Nephron progenitor cell (in vitro differentiated cells): ENCODE measurements at places on chromosomes 12 and 14.

GRCh38 chr12:4530160-4530559, 8.5 kb upstream of the RAD51AP1 start:
- H3K27ac ChIP-seq, result no peak overlapping the region
- H3K27me3 ChIP-seq, result no peaks in the 10 kb centered on the region
- H3K36me3 ChIP-seq, result no peaks in the 10 kb centered on the region
- no peak for DNase-seq

- peak; percentile 70 for DNase-seq
- H3K36me3 ChIP-seq, result no peaks in the 10 kb centered on the region
- H3K27me3 ChIP-seq, result peaks cover 9% of the 10 kb centered on the region
Measured at GRCh38 chr12:119115296-119115905, 63.3 kb upstream of the HSPB8 start.

GRCh38 chr12:93740751-93741150, 63.6 kb downstream of the CRADD start:
- peaks cover 24% of the 10 kb centered on the region for H3K4me1 ChIP-seq
- DNase-seq, result no peak
- no peaks in the 10 kb centered on the region for H3K27me3 ChIP-seq
- no peak overlapping the region for H3K27ac ChIP-seq

- DNase-seq, result no peak
- H3K36me3 ChIP-seq, result no peaks in the 10 kb centered on the region
- H3K27me3 ChIP-seq, result no peaks in the 10 kb centered on the region
- no peak overlapping the region for H3K4me3 ChIP-seq
- no peak overlapping the region for H3K27ac ChIP-seq
Measured at GRCh38 chr12:104471336-104471735, 14.6 kb downstream of the CHST11 start.

GRCh38 chr14:73234029-73234428, 3.3 kb upstream of the PAPLN start:
- H3K4me1 ChIP-seq, result peaks cover 46% of the 10 kb centered on the region
- no peak overlapping the region for H3K27ac ChIP-seq
- peaks cover 66% of the 10 kb centered on the region for H3K27me3 ChIP-seq
- no peak overlapping the region for H3K4me3 ChIP-seq
- DNase-seq, result no peak
- H3K36me3 ChIP-seq, result no peaks in the 10 kb centered on the region

GRCh38 chr12:9870286-9870866, 1.2 kb upstream of the CLEC2B start:
- peaks cover 2% of the 10 kb centered on the region for H3K27me3 ChIP-seq
- no peak overlapping the region for H3K4me3 ChIP-seq
- DNase-seq, result no peak
- H3K27ac ChIP-seq, result no peak overlapping the region

- no peak for DNase-seq
- peaks cover 13% of the 10 kb centered on the region for H3K4me1 ChIP-seq
Measured at GRCh38 chr14:95741038-95741490, 27.1 kb upstream of the TCL1A start.

DNA sequence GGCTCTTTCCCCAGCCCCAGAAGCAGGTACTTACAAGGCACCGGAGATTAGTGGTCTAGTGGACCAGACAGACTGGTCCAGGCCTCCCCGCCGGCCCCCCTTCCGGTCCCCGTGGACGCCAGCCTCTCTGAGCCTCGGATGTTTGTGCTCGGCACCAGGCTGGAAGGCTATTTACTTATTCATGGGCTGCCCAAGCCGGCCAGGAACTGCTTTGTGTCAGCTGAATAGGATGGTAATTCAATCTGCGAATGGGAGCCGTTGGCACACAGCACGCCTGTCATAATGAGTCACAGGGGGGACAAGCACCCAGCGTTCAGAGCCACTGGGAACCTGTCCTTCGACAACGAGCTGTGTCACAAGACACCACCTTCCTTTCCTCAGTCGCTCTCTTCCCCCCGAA, 82.3 kb downstream of the RIMBP2 start:
- peaks cover 33% of the 10 kb centered on the region for H3K27me3 ChIP-seq
- peak; percentile 50 for DNase-seq
- H3K4me3 ChIP-seq, result peak overlapping the region; percentile 62
- peaks cover 52% of the 10 kb centered on the region for H3K4me1 ChIP-seq
- no peak overlapping the region for H3K27ac ChIP-seq

DNA sequence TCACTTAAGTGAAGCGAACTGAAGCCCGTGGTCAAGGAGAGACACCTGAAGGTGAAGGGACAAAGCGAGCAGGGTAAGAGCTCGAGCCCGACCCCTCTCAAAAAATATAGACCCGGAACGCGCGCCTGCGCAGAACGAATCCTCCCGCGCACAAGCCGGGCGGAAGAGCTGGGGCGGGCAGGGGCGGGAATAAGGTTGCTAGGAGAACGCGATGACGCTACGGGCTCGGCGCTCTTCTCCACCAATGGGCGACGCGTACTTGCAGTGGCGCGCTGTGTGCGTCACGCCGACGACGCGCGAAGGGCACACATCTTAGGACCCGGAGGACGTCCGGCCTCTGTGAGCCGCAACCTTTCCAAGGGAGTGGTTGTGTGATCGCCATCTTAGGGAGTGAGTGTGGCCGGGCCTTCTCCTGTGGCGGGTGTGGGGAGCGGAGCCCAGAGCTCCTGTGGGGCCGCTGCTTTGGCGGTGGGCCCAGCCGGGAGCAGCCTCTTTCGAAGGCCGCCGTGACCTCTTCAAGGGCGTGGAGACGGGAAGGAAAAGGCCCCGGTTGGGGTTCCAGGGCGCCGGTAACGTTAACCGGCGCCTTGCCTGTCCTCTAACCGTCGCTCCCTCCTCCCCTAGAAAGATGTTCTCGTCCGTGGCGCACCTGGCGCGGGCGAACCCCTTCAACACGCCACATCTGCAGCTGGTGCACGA, at the start of gene SLC25A3:
TSS of gene SLC25A3 (plus strand) at position 336 of the 699 bp plus-strand sequence. CDS start at position 629, 293 bp downstream.
- H3K36me3 ChIP-seq, result peaks cover 30% of the 10 kb centered on the region
- peak; percentile 94 for DNase-seq
- H3K27me3 ChIP-seq, result peaks cover 7% of the 10 kb centered on the region
- peak within 1 kb of the TSS; percentile 96 for H3K4me3 ChIP-seq
- H3K27ac ChIP-seq, result peak within 1 kb of the TSS; percentile 99

GRCh38 chr14:83467811-83468210, 1934.2 kb upstream of the SEL1L start:
- no peaks in the 10 kb centered on the region for H3K4me1 ChIP-seq
- no peak overlapping the region for H3K4me3 ChIP-seq
- DNase-seq, result no peak
- no peaks in the 10 kb centered on the region for H3K36me3 ChIP-seq
- no peaks in the 10 kb centered on the region for H3K27me3 ChIP-seq

DNA sequence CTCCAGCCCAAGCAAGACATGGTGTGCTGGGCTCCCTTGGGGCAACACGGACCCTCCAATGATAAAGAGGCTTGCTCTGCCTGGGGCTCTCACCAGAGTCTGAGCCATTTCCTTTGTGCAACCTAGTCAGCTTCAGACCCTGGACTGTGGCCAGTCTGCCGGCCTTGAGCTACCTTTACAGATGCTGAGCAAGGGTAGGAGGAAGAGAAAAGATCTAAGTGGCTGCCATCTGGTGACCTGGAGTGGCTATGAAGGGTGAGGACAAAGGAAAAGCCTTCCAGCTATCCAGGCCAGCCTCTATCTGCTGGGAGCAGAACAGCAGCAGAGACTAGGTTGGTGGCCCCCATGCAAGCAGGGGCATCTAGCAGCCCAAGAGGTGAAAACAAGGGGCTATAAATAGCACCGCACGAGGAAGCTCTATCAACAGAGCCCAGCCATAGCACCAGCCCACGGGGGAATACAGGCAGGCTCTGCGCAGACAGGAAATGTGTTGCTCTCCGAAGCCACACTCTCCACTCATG, 230.1 kb downstream of the FOXN3 start:
- no peaks in the 10 kb centered on the region for H3K27me3 ChIP-seq
- H3K36me3 ChIP-seq, result peaks cover 15% of the 10 kb centered on the region
- no peak overlapping the region for H3K4me3 ChIP-seq

DNA sequence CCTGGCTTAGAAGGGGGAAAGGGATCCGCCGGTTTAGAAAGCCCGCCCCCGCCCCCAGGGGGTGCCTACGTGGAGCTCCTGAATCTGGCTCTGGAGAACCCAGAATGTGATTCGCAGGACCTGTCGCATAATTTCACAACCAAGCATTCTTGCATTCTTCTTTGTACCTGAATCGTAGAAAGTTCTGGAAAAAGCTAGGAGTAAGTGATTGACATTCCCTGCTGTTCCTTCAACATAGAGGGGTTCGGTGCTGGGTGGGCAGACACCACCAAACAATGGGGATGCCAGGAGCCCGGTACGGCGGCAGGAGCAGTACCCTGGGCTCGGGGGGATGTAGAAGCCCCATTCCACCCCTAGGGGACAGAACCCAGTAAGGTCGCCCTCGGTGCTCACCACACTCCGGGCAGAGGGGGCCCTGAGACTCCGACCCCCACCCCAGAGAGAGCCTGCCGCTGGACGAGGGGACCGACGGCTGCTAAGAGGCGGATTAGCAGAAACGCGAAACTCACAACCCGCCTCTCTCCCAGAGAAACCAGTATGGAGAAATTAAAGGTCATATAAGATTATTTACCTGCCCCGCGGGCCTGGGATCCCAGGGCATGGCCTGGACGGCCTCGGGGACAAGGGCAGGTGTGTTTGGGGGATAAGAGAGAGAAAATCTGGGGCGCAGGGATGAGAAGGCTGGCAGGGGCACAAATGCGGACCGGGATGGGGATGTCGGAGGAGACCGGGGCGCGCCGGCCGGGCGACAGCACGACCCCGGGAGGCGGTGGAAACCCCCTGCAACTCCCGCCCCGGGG, 520 bp downstream of the CSRP2 start:
- peak overlapping the region; percentile 96 for H3K4me3 ChIP-seq
- no peaks in the 10 kb centered on the region for H3K27me3 ChIP-seq
- peaks cover 19% of the 10 kb centered on the region for H3K36me3 ChIP-seq
- DNase-seq, result peak; percentile 60
- peaks cover 68% of the 10 kb centered on the region for H3K4me1 ChIP-seq
- peak overlapping the region; percentile 95 for H3K27ac ChIP-seq

DNA sequence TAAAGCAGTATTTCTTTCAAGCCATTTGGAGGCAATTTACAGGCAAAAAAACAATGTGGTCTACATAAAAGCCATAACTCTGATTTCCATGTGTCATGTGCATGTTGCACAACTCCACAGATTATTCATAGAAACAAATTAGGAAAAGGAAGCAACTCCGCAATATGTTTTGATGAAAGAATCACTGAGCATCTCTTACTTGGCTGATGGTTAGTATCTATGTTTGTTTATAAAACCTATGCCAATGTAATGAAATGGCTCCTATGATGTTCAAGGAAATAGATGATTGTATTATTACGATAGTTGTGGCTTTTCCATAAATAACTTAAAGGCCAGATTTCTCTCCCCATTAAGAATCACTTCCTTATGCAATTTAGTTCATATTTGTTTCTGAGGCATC, 373.7 kb downstream of the CCDC91 start:
- H3K4me3 ChIP-seq, result no peak overlapping the region
- H3K36me3 ChIP-seq, result peaks cover 3% of the 10 kb centered on the region
- DNase-seq, result no peak
- H3K27me3 ChIP-seq, result peaks cover 4% of the 10 kb centered on the region
- no peak overlapping the region for H3K27ac ChIP-seq

GRCh38 chr14:52336241-52336640, 22.1 kb downstream of the PTGER2 start:
- H3K4me1 ChIP-seq, result peaks cover 24% of the 10 kb centered on the region
- H3K36me3 ChIP-seq, result no peaks in the 10 kb centered on the region
- no peak overlapping the region for H3K27ac ChIP-seq
- no peaks in the 10 kb centered on the region for H3K27me3 ChIP-seq
- no peak for DNase-seq

GRCh38 chr14:25622763-25623162, 572.8 kb upstream of the STXBP6 start:
- DNase-seq, result no peak
- H3K27me3 ChIP-seq, result no peaks in the 10 kb centered on the region
- H3K36me3 ChIP-seq, result no peaks in the 10 kb centered on the region
- no peak overlapping the region for H3K27ac ChIP-seq

DNA sequence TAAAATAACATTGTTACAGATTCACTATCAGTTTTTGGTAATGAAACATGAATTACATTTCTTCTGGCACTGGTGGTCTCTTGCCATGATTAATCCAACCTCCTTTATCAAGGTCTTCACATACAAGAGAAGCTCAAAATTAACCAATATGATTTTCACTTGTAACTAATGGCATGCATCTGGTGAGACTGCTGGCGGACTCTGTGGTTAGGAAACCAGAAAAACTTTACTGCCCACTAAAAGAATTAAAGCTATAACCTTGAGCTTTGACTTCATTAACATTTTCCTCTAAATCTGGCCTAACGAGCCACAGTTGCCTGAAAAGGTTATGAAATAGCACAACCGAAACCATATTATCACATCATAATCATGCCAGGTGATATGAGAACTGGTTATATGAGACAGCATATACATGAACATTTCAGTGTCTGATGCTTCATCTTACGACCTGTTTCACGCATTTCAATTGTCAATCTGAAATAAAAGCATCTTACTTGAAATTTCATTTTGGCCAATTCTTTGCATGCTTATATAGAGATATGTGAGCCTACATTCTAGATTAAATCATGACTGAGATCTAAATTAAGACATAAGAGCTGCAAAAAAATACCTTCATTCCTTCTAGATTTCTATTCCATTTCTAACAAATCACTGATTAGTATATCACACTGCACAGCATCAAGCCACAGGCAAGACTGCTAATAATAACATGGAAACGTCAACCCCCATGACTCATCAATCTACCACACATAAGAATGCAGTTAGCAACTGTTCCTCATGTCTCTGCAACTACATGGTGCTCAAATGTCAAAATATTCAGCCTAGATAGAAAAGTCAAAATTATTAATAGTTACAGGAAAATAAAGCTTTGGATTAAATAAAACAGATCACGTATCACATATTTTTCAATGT, 89.3 kb downstream of the OSBPL8 start:
- no peak for DNase-seq
- H3K4me3 ChIP-seq, result no peak overlapping the region
- H3K36me3 ChIP-seq, result peaks cover 13% of the 10 kb centered on the region
- no peaks in the 10 kb centered on the region for H3K4me1 ChIP-seq
- no peaks in the 10 kb centered on the region for H3K27me3 ChIP-seq

DNA sequence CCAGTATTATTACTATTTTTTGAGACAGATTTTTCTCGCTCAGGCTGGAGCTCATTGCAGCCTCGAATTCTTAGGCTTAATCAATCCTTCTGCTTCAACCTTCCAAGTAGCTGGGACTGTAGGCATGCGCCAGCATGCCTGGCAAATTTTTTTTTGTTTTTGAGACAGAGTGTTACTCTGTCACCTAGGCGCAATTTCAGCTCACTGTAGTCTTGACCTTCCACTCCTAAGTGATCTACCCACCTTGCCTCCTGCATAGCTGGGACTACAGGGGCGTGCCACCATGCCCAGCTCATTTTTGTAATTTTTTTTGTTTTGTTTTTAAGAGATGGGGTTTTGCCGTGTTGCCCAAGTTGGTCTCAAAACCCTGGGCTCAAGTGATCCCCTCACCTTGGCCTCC, 15.2 kb downstream of the ERC1 start:
- peaks cover 16% of the 10 kb centered on the region for H3K36me3 ChIP-seq
- no peaks in the 10 kb centered on the region for H3K27me3 ChIP-seq
- no peak overlapping the region for H3K27ac ChIP-seq

- H3K27ac ChIP-seq, result no peak overlapping the region
- no peaks in the 10 kb centered on the region for H3K27me3 ChIP-seq
- H3K36me3 ChIP-seq, result peaks cover 9% of the 10 kb centered on the region
- no peaks in the 10 kb centered on the region for H3K4me1 ChIP-seq
Measured at GRCh38 chr12:69579029-69579428, 6.2 kb upstream of the CCT2 start.
